Gastrocnemius medialis (tissue), 4 donors: ENCODE measurements at places on chromosomes 11 and 22.
A peak's percentile ranks its signal among the peaks of the same experiment; 100 is the strongest.

DNA sequence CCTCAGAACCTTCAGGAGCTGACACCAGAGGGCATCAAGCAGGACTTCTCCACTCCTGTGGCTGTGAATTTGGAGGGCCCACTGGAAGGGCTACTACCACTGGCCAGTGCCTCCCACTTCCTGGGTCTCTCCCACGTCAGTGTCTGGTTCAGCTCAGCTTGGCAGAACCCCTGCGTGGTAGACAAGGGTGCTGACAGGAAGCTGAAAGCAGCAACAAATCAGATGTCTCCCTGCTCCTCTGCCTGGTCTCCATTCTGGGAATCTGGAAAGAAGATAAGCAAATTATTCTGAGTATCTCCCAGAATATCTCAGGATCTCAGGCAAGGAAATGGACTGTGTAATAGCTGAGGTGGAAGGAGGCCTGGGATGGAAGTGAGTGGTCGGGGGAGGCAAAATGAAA, 61.5 kb downstream of the TMPRSS5 start:
- DNase-seq, result no peak

DNA sequence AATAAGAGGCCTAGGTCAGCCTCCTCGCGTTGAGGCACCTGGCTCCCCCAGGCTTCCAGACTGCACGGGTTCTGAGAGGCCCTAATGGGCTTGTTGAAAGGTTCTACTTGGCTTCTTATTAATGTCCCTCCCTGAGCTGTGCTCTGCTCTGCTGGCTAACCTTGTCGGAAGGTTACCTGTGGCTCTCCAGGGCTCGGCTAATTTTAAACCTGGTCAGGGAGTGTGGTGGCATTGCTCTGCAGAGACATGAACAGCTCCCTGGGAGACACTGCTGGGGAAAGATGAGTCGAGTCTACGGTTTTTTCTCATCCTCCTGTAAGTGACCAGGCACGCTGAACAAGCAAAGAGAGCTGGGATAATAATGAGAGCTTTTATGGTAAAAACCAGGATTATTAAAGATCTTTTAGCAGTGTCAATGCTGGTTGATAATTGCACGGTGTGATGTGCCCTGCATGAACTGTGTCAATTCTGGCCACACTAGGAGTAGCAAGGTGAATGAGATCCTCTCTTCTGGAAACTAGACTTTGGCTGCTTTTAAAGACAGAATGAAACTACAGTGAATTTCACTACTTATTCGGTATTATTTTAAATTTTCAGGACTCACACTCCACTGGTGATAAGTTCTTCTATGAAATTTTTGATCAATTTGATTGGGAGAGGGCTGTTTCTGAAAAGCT, 70.7 kb downstream of the TEAD1 start:
- DNase-seq, result peak; percentile 71

DNA sequence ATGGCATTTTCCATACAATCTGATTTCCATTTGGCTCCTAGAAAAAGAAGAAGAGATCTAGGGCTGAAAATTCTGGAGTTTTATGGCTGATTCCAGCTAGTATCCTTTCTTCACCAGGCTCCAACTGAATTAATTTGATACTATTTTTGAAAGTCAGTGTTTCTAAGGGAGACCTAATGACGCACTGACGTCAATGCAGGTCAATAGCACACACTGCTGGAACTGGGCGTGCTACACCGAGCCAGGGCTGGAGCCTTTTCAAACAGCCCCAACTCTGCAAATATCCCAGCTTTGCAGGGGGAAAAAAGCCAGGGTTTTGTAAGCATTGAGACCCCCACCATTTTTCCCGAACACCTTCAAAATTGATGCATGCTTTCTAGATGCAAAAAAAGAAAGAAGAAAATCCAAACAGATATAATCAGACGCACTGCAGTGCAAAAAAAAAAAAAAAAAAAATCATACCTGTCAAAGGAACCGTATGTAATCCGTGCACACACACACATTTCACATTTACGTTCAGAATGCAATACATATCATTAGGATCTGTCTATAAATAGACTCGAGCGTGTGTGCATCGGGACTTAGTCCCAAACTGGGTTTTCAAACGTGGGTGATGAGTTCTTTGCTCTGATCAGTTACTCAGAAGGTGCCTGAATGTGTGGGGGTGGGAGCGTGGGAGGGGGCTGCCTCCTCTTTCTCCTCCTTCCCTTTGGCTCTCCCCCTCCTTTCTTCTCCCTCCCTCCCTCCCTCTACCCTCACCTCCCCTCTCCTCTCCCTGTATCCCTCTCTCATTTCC, 124.5 kb upstream of the HSD17B12 start:
- no peak for DNase-seq

DNA sequence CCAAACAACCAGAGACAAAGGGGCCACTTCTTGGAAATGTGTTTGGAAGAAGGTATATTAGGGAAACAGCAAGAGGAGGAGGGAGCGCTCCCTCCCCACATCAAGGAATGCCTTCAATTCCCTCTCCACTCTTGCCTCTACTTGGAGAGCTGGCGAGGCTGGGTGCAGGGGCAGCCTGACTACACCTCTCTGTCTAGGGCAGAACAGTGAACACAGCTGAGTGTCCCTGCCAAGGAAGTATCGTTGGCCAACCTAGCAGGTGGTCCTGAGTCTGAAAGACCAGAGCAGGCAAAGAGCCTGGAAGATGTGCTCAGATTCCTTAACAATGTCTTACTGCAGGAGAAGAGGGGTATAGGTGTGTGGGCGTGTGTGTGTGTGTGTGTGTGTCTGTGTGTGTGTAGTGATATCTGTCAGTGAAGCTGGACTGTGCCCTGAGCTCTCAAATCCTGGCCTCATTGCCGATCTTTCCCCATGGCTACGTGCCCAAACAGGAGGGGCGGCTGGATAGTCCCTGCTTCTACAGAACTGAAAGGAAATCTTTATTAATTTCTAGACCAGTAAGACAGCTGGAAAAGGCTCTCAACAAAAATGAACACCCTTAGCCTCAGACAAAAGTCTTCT, 46.8 kb downstream of the PAMR1 start:
- no peak for DNase-seq

DNA sequence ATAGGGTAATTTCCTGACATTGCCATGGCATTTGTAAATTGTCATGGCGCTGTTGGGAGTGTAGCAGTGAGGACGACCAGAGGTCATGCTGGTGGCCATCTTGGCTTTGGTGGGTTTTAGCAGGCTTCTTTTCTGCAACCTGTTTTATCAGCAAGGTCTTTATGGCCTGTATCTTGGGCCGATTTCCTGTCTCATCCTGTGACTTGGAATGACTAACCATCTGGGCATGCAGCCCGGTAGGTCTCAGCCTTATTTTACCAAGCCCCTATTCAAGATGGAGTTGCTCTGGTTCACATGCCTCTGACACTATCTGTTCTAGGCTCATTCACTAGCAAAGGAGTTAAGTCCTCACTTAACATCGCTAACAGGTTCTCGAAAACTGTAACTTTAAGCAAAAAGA, 1374.2 kb downstream of the FAM181B start:
- no peak for DNase-seq

DNA sequence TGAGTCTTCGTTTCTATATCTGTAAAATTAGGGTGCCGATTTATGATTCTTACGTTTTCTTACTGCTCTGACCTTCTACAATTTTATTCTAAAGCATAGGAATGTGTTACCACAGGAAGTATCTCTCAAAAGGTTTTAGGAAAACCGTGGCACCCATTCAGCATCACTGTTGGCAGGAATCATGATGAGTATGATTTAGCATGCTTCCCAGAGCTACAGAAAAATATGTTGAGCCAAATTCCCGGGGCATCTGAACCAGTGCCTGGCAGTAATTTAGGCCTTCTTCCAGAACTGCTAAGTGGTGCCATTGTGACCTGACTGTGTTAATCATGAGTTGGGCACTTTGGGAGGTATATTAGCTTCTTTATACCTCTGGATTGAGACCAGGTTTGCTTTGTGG, 605.0 kb upstream of the RAG2 start:
- no peak for DNase-seq

GRCh38 chr11:77512092-77512491, 38.2 kb upstream of the PAK1 start:
- DNase-seq, result no peak

DNA sequence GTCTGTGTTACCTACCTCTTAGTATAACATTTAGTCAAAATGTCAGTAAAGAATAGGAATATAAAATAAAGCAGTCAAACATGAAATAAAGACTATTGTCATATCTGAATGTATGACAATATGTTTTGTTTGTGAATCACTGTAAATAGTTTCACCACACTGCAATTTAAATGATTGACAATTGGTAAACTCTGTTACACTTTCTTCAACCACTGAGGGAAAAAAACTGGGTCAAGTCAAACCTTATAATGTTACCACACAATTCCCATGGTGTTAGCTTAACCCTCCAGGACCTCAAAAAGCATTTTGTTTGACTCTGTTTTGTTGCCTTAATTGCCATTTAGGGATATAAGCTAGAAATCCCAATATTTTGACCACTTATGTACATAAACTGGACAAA, 10.5 kb upstream of the MMP13 start:
- DNase-seq, result no peak

DNA sequence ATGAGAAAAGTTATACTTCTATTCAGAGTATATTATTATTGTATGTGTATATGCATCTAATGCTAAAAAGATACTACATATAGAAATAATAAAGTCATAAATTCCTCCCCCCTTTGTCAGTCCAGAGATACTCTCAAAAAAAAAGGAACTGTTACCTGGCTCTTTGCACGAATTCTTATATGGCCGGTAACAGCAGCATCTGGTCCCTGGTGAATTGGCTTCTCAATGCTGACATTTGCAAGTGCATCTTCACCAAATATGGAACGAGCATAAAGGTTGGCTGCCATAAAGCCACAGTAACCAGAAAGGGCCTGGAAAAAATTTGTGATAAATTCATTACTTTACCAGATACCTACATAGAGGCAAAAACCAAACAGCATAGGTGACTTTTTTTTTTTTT, 41.2 kb downstream of the COPB1 start:
- no peak for DNase-seq

DNA sequence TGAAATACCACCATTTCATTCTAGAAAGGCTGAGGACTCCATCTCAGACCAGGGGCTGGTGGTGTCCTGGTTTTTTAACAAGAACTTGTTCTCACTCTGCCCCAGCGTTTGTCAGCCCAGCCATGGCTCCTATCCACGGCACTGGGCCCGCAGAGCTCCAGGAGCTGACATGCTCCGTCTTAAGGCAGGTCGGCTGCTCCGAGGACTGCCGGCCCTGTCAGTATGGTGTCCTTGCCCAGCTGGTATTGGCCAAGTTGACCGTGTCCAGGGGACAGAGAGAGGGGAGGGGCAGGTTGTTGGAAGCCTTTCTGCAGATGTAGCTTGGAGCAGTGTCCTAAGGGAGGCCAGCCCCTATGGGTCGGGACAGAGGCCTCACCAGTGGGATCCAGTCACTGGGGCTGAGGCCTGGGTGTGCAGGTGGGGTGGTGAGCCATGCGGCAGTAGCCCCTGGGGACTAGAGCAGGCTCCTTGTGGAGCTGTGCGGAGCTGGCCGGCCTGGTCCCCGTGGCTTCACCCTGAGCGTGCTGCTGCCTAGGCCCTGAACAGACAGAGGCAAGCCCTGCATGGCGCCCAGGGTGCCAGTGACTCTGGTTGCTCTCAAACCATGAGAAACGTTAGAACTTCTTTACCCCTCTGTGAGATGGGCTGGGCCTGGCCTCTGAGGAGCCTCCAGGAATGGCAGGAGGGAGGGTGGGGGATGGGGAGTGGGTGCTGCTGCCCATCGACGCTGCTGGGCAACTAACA, 39.9 kb upstream of the KCNQ1OT1 start:
- no peak for DNase-seq

DNA sequence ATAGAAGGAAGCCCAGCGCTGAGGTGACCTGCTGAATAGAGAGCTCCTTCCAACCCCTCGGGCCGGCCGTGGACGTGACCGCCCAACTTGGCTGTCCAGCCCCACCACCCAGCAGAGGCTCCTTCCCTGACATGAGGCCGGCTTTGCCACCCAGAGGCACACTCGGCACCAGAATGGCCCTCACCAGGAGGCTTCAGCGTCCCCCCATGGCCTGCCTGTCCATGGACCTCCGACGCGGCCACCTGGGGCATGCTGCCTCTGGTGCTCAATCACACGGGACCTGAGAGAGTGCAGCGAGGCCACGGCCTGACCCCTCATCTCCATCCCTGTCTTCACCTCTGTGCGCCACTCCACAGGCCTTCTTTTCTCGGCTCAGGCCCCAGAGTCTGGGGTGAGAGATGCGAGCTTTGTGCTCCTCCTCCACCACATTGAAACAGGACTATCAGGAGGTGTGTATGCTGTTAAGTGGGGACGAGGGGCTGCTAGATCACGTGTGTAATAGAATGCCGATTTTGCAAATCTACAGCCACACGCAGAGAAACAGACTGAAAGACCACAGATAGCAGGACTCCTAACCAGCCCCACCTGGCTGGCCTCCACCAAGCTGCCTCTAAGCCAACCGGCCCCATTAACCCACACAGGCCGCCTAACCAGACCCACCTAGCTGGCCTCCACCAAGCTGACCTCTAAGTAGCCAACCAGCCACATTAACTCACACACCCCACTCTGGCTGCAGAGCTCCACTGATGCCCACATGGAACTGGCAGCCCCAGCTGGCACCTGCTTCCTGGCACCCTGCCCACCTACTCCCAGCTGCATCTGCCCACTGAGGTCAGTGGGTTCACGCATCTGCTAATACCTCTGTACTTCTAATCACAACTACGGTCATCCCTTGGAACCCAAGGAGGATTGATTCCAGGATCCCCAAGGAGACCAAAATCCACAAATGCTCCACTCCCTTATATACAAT, 20.7 kb downstream of the LINC01488 start:
- DNase-seq, result peak; percentile 2

DNA sequence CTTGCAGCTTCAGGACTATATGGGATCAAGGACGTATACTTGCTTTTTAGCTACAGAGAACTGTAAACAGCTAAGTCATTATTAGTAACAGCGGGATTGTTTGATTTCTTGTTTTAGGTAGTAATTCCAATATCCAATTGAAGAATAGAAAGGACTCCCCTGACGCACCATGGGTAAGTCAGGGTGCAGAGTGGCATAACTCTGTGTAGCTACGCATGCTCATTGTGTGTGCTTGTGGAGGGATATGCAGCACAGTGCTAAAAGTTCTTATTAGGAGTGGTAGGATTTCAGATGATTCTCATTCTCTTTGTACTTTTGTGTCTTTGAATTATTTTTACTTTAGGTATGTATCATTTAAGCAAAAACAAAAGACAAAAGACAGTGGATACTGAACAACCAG, 7.7 kb upstream of the PEX26 start:
- no peak for DNase-seq

- DNase-seq, result no peak
Observed at GRCh38 chr11:131874070-131874469, 503.7 kb downstream of the NTM start.

- DNase-seq, result no peak
Observed at GRCh38 chr11:116888024-116888423, 50.6 kb upstream of the APOA1 start.

- no peak for DNase-seq
Observed at GRCh38 chr22:28171712-28172111, 252.7 kb upstream of the PITPNB start.
